ENCODE measurements at places on chromosomes 4 and X.

- no peak for DNase-seq
These were observed 88.6 kb upstream of the TRIM2 start for GRCh38 chr4:153115322-153116290.

DNA sequence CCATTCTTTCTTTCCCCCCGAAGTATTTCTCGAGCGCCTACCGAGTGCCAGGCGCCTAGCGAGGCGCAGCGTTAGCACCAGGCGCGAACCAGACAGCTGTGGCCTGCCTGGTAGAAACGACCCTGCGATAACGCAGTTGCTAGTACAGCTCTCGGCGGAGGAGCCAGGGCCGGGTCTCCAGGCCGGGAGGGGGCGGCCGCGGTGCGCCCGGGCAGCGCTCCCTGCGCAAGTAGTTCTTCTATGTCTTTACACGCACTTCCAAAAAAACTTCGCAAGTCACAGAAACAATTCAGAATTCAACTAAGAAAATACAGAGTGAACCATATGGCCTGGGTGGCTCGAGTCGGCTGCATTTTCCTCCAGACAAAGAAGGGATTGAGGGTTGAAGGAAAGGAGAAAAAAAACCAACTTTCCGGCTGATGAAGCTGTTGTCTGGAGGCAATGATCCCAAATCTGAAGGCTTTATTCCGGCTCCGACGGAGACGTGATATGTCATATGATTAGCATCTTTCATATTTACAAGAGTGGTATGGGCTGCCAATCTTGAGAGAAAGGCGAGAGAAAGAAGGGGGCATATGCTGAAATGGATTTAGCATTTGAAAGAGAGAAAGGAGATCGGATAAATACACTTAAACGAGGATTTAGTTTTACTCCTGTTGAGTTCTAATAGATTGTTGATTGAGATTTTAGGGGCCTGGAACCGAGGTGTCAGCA lies 7.2 kb upstream of the NEUROG2 start:
- peak; percentile 82 for DNase-seq

DNA sequence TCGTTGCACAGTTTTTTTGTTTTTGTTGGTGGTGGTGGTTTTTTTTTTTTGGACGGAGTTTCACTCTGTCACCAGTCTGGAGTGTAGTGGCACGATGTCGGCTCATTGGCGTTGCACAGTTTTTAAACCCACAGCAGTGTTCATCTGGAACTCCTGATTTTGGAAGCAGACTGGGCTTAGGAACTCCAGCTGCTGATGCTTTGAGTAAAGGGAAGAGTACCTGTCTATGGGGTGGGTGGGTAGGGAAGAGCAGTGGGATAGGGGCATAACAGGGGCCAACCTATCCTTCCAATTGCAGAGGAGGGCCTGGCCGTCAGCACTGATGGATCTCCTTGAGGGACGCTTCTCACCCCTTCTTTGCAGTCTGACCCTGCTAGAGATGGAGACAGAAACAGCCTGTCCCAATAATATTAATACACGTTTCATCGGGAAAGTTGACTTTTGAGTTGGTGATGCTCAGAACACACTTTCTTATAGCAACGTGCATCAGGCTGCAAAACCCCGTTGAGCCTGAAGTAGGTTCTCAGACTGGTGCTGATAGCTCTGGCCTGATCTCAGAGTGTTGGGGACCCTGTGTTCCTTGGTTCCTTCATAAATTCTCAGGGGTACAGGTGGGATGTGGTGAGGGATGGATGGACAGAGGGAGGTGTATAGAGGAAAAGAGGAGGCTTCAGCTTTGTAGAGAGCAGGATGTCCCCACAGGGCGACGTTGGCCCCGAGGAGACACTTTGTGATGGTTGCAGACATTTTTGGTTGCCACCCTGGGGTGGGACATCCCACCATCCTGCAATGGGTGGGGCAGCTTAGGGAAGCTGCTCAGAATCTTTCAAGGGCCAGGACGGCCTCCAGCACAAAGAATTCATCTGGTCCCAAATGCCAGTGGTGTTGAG lies 2.3 kb downstream of the CD99 start:
- no peak for DNase-seq

DNA sequence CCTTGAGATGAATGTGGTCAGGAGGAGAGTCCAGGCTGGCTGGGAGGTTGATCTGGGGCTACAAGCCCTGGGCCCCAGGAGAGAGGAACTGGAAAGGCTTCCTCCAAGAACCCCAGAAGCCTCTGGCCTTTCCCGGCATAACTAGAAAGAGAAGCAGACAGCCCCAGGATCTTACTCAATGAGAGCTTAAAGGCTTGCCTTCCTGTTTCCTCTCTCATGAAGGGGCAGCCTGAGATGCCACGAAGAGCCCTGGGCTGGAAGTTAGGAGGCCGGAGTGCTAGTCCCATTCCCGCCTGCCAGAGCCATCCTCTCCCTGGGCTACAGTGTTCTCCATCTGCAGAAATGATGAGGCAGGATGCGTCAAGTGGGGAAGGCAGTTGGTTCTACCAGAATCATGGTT lies 20.1 kb upstream of the XPNPEP2 start:
- DNase-seq = no peak

DNA sequence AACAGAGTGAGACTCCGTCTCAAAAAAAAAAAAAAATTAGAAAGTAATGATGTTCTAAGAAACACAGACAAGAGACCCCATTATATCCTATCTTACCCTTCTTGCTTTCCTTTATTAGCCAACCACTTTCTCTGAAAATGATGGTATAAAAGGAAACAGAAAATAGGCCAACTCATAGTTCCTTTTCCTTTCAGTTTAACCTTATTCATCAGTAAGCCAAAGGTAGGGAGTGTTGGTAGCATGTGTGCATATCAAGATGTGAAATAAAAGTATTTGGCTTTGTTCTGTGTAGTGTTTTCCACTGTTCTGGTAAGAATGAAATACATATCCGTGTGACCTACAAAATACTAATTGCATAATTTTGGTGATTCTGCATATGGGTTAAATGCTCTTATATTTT lies 266.6 kb downstream of the ZNF674 start:
- DNase-seq = no peak

- peak; percentile 38 for DNase-seq
These were observed 19.9 kb downstream of the AWAT2 start for GRCh38 chrX:70029863-70030262.

DNA sequence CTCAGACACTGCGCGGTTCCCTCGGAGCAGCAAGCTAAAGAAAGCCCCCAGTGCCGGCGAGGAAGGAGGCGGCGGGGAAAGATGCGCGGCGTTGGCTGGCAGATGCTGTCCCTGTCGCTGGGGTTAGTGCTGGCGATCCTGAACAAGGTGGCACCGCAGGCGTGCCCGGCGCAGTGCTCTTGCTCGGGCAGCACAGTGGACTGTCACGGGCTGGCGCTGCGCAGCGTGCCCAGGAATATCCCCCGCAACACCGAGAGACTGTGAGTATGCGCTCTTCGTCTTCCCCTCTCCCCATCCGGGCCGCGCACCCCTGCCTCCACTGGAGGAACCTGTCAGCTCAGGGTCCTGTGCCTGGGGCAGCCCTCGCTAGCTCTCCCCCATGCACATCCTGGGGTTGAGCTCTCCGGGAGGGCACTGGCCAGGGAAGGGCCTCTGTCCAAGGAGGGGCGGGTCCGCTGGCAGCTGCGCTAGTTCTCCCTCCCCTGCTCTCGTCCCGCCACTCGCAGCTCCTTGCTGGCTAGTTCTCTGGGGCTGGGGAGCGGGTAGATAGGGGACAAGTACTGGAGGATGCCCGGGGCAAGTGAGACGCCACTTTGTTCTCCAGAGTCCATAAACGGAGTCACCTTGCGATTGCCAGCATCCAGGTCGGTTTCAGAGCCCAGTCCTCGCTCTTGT lies 2.2 kb downstream of the SLIT2 start:
- DNase-seq = peak; percentile 42

DNA sequence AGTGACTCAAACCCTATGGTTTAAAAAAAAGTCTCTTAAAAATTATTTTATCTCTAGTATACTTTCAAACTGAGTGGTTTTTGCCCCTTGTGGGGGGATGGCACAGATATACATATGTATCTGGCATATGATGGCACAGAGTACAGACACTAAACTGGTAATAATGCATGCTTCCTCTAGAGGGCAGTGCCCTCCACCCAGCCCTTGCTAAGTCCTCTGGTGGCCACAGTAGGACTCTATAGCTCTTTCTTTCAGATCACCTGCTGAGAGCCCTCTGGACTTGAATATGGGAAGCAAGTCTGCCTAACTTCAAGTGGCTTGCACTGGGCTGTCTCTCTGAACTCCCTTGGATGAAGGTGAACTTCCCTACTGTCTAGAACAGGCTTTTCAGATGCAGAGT lies 66.3 kb downstream of the TSPAN7 start:
- peak; percentile 86 for DNase-seq

- no peak for DNase-seq
These were observed 388.4 kb upstream of the RASGEF1B start for GRCh38 chr4:81860111-81860510.

DNA sequence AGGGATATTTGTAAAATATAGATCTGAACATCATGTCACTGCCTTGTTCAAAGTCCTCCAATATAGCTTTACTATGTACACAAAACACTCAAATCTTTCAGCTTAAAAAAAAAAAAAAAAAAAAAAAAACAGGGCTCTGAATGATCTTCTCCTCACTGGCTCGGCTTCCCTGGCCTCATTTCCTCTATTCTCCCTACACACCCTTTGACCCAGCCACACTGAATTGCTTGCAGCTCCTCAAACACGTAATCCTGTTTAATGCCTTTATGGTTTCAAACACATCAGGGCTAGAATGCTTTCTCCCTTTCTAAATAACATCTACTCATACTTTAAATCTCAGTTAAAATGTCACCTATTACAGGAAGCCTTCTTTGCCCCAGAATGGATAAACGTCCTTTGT lies 60.8 kb downstream of the MTMR8 start:
- DNase-seq = no peak

GRCh38 chrX:479273-479981 lies 92.7 kb upstream of the PPP2R3B start:
- no peak for DNase-seq

DNA sequence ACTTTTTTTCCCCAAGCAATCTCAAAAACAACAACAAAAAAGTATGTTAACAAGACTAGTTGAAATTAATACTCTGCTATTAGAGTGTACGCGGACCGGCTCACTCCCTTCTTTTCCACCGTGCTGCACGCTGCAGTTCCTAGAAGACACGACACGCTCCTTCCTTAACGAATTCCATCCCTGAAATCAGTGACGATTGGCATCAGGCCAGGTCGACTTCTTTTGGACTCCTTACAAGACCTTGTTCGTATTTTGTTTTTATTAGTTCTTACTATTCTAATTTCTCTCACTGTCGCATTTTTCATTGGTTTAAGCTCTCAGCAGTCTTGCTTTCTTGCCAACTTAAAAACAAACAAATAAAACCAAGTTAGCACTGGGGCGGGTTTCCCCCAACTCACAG lies 175.8 kb upstream of the PITX2 start:
- DNase-seq = no peak

DNA sequence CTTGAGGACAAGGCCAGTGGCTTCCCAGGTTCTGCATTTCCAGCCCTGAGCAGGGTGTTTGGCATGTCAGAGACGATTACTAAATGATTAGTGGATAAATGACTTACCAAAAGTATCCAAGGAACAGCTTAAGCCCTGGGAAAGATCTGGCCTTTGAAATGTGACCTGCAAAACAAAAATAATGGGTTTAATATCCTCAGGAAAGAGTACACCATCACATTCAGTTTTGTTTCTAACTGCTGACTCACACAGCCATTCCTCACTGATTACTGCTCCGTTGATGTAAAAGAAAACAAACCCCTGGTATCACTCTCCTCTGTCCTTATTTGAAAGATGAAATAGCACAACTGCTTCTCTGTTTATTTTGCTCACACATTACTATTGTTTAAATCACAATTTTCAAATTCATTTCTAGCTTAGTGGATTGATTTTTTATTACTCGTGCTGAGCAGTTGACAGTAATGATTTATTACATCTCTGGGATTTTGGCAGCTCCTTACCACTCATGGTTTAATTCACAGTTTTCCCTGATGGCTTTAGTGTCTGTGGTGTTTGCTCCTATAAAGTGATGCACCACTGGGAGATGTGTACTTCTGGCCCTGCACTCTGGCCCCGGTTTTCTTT lies 117.0 kb downstream of the CBLL2 start:
- DNase-seq = peak; percentile 3

DNA sequence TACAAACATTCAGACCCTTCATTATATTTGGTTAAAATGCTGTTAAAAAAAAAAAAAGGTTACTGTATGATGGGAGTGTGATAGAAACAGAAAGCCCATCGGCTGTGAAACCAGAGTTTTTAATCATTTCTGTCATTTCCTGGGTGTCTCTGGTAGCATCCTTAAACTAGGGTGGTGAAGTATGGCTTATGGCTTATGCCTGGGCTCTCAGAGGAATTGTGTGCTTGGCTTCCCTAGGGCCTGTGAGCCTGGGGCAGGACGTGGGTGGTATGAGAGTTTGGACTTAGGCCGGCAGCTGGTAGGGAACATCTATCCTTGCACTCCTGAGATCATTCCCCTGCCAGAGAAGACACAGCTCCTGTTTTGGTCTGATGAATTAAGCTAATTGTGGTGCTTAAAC lies 52.2 kb downstream of the DCUN1D4 start:
- DNase-seq = no peak

- no peak for DNase-seq
These were observed 10.6 kb upstream of the CTSO start for GRCh38 chr4:155964016-155964891.

- DNase-seq = peak; percentile 60
These were observed 22.8 kb upstream of the FGF2 start for GRCh38 chr4:122803788-122804208.

GRCh38 chrX:150959557-150959956 lies 23.6 kb upstream of the HMGB3 start:
- DNase-seq = no peak

- peak; percentile 19 for DNase-seq
These were observed 21.0 kb upstream of the POLA1 start for GRCh38 chrX:24672701-24673190.

DNA sequence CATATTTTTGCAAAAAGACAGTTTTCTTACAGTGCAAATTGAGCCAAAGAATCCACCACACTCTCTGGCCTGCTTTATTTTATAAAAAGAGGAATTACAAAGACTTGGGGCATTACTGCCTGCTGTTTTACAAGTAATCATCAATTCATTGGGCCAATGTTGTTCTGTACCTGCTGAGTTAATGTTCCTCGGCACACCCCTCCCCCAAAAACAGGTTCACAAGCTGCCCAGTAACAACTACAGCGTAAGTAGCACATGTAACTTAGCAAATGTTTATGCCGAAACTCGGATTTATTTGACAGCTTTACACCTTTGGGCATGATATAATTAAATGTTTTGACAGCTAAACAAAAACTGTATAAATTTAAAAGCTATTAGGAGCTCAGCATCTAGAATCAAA lies 214.6 kb upstream of the MAB21L2 start:
- peak; percentile 17 for DNase-seq

DNA sequence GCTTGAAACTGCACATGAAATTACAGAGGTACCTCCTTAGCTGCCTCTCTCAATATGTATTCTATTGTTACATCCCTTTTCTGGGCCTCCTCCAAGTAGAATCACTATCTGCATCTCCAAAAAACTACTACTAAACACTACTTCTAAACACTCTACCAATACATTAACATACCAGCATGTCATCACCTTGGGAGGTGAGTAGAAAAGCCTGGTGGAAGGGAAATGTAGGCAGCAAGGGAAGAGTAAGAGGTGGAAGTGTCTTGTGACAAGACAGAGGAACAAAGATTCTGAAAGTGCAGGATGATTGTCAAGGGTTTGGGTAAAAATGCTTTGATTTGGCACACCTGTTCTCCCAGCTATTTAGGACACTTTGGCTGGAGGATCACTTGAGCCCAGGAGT lies 3.5 kb downstream of the AFM start:
- DNase-seq = no peak

Measured in mesendoderm (in vitro differentiated cells).